ENCODE measurements at places on chromosomes 11 and 22.

DNA sequence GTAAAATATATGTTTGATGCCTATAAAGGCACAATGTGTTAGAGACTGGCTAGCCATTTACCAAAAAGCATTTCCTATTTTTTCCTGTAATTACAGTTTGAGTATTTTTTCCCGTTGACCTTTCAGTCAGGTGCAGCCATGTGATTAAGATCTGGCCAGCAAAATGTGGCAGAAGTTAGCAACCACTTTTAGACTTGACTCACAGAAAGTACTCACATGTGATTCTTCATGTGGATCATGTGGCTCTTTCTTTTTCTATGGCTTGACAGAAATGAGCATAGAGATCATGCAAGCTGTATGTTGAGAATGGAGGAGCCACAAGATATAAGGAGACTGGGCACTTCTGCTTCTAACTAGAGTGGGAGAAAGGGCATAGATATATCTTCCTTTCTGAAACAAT lies 27.3 kb upstream of the RAB38 start:
- DNase-seq = no peak

DNA sequence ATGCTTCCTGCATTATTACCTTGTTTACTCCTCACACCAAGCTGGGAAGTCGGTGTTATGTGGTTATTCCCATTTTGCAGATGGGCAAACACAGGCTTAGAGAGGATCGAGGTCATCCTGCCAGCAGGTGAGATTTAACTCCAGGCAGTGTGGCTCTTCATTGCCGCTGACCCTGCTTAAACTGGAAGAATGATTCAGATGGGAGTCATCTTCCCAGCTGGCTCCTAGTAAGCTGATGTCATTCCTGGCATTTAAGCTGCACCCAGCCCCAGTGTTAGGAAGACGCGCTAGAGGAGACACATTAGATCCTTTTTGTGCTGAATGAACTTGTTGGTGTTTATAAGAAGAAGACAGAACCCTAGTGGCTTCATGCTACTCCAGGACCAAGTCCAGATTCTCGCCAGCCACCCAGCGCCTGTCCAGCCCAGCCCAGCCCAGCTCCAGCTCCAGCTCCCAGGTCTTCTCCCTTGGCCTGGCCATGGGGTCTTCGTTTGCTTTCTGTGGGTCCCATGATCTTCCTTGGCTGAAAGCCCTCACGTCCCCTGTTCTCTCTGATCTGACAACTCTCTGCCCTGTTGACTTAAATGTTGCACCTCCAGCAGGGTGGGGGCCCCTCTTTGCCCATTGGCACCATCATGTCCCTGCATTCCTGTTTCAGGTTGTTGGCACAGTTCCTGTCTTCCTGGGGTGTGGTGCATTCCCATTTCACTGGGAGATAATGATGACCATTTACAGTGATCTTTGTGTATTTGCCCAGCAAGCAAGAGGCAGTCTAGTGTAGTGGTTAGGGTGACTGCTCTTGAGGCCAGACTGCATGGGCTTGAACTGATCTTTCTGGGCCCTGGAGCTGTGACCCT lies 13.6 kb downstream of the PARVB start:
- DNase-seq = no peak

GRCh38 chr11:133441964-133442660 lies 90.2 kb downstream of the OPCML start:
- DNase-seq = no peak

DNA sequence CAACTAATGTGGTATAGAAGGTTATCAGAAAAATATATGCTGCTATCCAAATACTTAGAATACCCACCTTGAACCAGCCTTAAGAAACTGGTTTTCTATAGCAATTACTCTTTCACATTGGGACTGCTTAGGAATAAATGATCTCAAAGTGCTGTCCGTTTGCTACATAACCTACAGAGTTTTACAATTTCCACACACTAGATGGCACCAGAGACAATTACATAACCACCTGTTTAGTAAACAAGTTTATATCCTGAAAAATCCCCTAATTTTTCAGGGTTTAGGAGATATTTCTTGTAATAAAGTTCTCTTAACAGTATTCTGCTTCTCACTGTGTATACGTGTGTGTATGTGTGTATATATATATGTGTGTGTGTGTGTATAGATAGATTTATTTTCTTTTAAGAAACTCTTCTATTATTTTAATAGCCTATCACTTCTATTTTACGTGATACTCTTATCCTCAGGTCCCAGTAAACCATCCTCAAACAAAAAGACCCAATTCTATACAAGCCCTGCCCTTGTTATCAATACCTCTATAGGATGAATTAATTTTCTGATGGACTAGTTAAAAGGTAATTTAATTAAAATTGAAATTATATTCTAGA lies 6.7 kb upstream of the OR5I1 start:
- no peak for DNase-seq

DNA sequence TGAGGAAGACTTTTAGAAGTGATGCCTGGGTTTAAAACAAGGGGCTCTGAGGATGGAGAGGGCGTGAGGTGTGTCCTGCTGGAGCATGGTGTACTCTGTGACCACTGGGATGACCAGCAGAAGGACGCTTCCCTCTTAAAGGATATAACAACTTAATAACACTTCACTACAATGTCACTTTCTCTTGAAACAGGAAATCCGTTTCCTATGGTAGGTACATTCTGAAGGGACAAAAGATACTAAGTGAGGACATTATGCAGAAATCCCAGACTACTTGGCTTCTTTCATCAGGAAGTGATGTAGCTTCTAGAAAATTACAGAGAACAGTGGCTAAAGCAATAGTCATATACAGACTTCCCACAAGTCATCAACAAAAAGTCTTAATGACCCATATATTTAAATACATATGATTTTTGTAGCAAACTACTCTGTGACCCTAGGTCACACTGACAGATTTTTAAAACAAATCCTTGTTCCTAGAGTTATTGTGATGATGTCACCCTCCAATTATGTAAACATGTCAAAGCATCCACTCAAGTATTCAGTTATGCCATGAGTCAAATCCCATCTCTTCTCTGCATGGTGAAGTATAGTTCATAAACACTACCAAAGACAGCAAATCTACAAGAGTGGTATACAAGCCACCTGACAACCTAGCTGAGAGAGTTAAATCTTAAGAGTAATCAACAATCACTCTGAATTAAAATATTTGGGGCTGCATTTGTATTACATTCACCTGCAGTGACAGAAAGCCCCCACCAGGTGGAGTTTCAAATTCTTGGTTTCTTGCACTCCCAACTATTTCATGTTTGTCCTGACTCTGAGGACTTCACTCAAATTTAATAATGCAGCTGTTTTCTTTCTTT lies 32.8 kb downstream of the PITPNB start:
- DNase-seq = no peak

GRCh38 chr11:22115470-22116029 lies 77.3 kb upstream of the ANO5 start:
- DNase-seq = no peak

DNA sequence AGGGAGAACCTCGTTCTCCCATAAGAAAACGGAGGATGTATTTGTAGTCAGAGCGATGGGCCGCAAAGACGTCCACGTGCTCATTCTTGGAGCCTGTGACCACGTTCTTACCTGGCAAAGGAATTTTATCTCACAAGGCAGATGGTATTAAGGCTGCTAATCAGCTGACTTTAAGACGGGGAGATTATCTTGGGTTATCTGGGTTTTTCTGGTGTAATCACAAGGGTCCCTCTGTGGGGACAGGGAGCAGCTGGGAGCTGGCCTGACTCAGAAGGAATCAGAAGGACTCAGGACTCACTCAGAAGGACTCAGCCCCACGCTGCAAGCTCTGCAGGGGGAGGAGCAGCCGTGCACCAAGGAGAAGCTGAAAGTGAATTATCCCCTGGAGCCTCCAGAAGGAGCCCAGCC lies 7.5 kb upstream of the SIGIRR start:
- no peak for DNase-seq

- DNase-seq = no peak
Measured at GRCh38 chr22:31639436-31640039, 22.5 kb downstream of the PISD start.

- no peak for DNase-seq
Measured at GRCh38 chr22:46528121-46528610, 9.3 kb downstream of the CELSR1 start.

DNA sequence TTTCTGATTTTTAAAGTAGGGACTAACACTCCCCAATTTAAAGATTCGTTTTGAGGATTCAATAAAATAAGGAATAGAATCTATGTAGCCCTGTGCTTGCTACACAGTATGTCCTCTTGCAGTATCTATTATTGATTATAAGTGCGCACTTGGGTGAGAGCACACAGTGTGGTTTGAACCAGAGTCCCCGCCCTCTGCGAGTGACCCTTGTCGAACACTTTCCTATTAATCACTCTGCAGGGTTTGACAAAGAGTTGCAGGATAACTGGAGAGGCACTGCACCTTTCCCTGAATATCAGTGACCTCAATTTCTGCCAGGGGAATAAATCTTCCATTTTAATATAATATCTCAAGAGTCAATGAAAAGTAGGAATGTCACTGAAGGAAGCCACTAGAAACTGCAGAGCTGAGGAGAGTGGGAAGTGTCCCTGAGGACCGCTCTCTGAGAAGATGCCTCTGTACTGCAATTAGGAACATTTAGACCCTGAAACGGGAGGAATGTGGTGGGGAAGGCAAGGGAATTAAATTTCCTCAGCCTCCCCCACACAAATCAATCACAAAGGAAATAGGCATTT lies 182.2 kb downstream of the MAML2 start:
- no peak for DNase-seq

DNA sequence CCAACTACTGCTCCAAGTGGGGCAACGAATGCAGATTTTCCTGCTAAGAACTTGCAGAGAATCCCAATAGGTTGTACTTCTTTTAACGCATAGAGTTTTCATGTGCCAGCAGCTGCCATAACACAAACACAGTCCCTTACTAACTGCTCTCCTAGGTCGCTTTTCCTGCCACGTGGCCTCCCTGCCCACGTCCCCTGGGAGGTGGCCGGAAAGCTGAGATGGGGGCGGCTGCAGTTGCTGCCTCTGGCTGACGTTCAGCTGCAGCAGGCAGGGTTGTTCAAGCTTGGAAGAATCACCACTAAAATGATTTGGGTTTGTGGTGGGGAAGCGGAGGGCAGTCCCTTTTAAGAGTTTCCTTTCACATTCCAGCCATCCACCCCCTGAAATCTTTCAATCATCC lies 39.3 kb downstream of the ZNF202 start:
- no peak for DNase-seq

DNA sequence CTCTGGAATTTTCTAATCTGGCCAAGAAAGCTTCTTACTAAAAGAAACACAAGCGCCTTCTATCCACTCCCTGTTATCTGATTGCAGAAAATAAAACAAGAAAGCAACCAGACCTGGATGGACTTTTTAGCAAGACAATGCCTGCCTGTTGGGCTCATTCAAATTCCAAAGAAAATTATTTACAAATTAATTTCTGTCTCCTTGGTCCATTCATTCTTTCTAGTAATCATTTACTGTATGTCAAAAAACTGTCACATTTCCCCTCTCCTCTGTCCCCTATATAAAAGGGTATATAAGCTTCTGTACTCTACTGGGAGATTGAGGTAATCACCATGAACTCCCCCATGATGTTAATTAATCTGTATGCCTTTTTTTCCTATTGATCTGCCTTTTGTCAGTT lies 279.9 kb downstream of the DLG2 start:
- no peak for DNase-seq

DNA sequence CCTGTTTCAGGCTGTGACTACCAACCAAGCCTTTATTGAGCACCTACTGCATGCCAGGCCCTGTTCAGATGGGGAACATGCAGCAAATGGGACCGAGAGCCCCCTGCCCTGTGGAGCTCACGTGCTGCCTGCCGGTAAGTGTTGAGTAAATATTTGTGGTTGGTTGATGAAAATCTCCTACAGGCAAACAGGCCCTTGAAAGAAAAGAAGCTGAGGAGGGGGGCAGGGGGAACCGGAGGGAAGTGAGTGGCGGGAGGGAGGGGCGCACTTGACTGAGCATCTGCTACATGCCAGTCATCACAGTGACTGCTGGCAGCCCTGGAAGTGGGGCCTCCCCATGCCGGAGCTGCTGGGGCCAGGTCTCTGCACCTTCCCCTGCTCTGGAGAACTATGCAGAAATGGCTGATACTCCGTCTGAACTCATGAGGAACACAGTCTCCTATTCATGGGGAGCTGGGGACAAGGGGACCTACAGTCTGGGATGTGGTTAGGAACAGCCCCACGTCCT lies 34.2 kb downstream of the MACROD1 start:
- no peak for DNase-seq

GRCh38 chr11:47615249-47615648 lies 21.0 kb upstream of the C1QTNF4 start:
- no peak for DNase-seq

DNA sequence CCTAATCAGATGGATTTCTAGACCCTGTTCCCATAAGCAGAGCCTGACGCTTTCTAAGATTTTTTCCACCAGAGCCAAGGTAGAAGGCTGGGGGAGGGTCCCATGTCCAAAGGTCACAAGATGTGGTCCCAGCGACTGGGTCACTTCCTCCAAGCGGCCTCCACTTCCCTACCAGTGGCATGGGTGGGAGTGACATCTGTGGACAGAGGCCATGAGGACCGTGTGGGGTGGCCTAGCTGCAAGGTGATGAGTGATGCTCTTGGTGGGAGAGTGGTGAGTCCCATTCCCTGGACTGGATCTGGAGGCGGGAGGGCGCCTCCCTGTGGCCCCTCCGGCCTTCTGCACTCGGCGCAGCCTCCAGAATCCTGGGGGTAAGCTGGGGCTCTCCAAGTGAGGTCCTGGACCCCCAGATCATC lies 32.4 kb upstream of the PRR5 start:
- no peak for DNase-seq

GRCh38 chr11:13229136-13229535 lies 48.5 kb upstream of the BMAL1 start:
- DNase-seq = no peak

GRCh38 chr22:28670161-28670560 lies 9.5 kb downstream of the TTC28 start:
- no peak for DNase-seq

DNA sequence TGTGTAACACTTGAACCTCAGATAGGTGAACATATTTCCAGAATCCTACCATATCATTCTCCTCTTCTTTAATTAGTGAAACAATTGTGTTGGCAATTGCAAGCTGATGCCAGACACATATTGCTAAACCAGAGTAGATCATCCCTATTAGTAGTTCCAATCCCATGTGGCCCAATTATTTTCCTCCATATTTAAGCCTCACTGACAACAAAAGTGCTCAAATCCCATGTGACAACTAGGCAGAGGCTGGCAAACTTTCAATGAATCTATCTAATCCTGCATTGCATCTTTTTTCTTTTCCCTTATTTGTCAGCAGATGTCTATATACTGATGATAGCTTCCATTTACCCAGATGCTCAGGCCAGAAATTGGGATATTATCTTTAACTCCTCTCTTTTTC lies 90.4 kb downstream of the GRIA4 start:
- no peak for DNase-seq
